Activated CD8-positive, alpha-beta memory T cell treated with anti-CD3 and anti-CD28 coated beads for 1 hour (primary cell): ENCODE measurements at places on chromosomes 3 and 15.

- DNase-seq: no peak
Observed at GRCh38 chr15:59028387-59028955, 41.0 kb downstream of the RNF111 start.

DNA sequence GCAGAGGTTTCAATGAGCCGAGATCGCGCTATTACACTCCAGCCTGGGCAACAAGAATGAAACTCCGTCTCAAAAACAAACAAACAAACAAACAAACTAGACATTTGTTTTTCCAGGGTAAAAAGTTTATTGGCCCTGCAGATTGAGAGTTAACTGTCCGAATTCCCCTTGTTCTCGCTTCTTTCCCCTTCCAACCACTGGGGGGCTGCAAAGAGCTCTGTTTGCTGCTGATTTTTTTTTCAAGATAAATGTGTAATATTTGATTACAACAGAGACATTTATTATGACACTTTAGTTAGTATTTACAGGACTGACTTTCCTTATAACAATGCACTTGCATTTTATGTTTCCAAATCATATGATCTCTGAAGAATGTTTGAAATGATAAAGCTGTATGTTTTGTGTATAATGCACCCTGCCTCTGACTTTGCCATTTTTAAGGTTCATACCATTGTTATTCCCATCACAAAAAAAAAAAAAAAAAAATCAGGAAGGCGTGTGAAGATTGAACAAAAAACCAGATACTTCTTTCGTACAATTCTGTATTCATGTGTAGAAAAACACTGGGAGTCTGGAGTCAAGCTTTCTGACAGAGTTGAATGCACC is 2.8 kb downstream of the CLSTN2 start:
- no peak for DNase-seq

- DNase-seq: no peak
Observed at GRCh38 chr3:156583469-156583868, 28.6 kb upstream of the SSR3 start.

DNA sequence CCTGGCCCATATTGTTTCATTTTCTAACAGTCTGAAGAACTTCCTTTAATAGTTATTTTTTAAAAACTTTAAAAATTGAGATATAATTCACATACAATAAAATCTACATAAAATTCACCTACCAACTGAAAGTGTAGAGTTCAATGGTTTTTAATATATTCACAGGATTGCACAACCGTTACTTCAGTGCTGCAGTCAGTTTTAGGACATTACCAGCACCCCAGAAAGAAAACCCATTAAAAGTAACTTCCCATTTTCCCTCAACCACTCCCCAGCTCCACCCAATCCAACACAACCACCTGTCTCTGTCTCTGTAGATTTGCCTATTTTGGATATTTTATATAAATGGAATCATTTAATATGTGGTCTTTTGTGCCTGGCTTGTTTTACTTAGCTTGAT is 29.6 kb downstream of the MGA start:
- no peak for DNase-seq

- DNase-seq: no peak
Observed at GRCh38 chr3:49415931-49416601, 3.8 kb downstream of the TCTA start.

GRCh38 chr3:42300013-42300412 is 34.0 kb upstream of the CCK start:
- no peak for DNase-seq

DNA sequence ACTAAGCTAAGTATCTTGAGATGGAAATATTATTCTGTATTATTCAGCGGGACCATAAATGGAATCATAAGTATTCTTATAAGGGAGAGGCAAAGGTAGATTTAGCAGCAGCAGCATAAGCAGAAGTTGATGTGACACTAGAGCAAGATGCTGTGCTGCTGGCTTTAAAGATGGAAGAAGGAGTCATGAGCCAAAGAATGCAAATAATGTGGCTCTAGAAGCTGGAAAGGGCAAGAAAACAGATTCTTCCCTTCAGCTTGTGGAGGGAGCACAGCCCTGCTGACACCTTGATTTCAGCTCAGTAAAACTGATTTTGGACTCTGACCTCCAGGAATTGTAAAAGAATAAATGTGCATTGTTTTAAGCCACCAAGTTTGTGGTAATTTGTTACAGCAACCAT is 144.2 kb upstream of the ANKRD28 start:
- DNase-seq: no peak

GRCh38 chr3:194139071-194139813 is 3.3 kb downstream of the HES1 start:
- DNase-seq: no peak

DNA sequence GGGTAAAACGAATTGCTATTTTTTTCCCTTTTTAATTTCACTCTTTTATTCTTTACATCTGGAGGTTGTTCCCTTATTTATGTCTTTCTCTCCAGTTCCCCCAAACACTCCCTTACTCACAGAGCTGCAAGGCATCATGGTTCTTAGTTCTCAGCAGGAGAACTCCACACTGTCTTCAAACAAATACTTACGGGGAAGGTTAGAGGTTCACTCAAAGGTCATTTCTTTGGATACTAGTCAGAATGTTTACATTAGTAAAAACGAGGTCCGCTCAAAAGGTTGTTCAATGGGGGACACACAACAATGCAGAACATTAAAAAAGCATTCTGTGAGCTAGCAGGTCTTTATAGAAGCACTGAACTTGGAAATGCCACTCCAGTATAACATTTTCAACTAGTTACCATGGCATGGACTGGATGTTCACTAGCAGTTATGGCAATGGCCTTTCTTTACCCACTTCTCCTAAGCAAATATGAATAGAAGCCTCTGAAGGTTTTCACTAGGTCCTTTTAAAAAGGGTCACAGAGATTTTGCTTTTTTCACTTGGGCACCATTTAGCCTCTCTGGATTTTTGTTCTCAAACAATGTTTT is 201.7 kb downstream of the MEIS2 start:
- no peak for DNase-seq

DNA sequence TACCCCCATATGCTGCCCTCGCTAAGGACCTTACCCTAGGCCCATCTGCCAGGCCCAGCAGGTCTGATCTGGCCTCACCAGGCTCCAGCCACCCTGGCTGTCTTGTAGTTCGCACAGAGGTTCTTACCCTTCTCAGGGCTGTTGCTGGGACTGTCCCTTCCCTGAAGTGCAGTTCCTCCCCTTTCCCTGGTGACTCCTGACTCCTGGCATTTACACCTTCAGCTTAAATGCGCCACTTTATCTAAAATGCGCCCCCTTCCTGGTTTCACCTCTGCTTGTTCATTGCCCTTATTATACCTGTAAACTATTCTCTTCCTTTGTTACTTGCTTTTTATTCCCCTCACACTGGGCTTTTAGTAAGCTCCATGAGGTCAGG is 835 bp upstream of the TTLL3 start:
- DNase-seq: no peak

DNA sequence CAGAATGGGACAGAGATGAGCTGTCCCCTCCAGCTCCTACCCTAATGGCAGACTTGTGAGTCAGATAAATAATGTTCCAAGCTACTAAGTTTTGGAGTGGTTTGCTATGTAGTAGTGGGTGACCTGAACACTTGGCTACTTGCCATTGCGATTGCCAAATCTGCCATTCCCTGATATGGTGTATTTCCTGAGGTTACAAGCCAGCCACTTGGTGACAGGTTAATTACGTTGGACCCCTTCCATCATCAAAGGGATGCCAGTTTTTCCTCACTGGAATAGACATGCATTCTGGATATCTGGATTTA is 33.6 kb downstream of the MORF4L1 start:
- no peak for DNase-seq

DNA sequence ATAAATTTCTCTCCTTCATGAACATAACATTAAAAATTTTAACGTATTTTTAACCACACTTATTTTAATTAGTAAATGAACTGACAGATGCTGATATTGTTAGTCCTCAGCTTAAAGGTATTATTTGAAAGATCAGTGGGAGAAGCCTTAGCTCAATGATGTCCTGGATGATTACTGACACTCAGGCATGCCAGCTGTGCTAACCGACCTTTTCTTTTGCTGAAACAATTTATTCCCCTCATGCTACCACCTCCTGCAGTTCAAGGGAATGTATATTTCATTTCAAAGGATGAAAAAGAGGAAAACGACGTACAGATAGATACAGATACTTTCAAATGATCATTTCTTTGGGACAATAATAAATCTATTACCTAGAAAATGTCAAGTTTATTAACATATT is 620.8 kb downstream of the FGF12 start:
- DNase-seq: no peak

DNA sequence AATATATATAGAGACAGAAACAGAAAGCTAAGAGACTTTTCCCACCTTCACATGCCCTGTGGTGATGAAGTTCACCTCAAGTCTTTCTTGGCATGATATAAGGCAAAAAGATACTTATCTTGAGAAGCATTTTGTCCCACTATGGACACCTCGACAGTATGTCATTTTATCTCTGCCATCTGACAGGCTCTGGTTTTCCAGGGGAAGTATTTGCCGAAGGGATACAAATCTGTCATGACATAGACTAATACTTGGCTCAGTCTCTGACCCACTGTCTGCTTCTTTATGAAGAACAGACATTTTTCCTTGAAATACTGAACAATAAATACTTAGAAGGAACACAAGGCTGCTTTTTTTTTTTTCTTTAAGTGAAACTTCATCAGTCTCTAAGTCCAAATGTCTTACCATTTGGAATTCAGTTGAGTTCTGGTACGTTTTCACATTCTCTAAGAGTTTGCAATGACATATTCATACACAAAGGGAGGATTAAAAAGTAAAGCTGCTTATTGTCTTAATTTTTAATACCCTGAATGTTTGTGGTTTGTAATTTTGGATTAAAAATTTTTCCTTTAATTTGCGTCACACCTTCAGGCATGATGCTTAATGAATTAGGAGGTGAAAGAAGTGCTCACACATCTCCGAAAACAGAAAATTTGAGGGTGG is 87.8 kb upstream of the LMOD3 start:
- DNase-seq: no peak

- DNase-seq: no peak
Observed at GRCh38 chr3:7193269-7193668, 332.4 kb downstream of the GRM7 start.

GRCh38 chr3:71360180-71360579 is 223.3 kb downstream of the FOXP1 start:
- DNase-seq: no peak

DNA sequence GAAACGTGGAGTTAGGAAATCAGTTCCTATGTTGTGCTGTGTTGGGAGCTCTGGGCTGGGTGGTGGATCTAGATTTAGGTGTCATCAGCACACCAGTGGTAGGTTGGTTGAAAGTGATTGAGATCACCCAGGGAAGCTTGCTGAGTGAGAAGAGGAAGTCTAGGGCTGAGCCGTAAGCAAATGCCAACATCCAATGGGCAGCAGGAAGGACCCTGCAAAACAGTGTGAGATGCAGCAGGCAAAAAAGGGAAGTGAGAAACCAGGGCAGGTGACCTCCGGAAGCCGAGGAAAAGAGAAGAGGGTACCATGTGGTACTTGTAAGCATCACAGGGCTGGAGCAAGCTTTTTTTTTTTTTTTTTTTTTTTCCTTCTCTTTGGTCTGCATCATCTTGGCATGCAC is 15.9 kb upstream of the COPG1 start:
- no peak for DNase-seq

DNA sequence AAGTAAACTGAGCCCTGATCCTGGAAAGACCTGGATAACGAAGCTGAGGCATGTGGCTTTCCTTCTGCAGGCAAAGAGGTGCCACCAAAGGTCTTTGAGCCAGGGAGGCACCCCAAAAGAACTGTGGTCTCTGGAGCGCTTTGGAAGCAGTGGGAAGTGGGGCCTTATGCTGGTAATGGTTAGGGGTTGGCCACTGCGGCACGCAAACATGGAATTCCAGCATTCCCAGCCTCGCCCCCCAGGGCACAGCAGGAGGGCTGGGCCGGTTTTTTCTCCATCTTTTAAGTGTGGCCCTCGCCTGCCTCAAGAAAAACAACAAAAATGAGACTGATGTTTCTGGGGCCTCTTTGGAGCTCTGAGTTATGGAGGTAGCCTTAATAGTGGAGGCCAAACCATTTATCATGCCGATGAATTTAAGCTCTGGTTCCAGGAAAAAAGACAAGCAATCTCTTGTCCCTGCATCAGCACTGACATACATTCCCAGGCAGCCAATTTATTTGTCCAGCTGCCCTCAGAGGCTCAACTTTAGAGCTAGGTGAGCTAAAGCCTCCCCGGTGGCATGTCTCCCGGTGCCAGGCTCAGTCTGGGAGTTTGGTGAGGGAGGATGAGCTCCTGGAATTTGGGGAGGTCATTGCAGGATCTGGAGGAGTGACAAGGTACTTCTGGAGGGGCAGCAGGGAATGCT is 109.0 kb downstream of the TLE3 start:
- no peak for DNase-seq

GRCh38 chr3:74651292-74651691 is 36.8 kb upstream of the CNTN3 start:
- DNase-seq: no peak

GRCh38 chr3:194931865-194932264 is 246.2 kb downstream of the FAM43A start:
- no peak for DNase-seq

DNA sequence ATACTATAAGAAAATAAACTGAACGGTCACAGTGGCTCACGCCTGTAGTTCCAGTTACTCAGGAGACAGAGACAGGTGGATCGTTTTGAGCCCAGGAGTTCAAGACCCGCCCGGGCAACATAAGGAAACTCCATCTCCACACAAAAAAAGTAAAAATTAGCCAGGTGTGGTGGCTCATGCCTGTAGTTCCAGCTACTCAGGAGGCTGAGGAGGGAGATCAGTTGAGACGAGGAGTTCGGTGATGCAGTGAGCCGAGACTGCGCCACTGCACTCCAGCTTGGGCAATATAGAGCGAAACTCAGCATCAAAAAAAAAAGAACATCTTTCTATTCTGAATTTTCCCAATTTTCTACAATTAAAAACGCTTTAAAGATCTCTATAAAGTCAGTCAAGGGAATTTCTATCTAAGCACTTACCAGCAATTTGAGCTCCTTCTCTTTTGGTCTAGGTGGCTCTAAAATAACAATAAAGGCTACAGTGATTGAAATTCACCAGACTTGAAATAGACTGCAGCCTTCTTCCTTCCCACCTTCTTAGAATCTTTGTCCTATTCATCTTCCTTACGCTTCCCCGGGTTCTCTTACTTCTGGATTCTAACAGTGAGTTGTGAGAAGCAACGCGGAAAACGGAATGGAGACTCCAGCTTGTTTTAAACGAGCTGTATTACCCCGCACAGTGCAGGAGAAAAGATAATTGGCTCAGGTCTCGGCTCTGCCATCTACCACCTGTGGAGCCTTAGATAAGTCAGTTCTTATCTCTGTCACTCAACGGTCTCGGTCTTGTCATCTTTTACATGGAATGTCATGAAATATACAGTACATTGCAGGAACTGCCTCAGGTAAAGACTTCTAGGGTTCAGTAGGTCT is 812 bp upstream of the SEC62 start:
- DNase-seq: no peak

- no peak for DNase-seq
Observed at GRCh38 chr15:40844696-40845030, 815 bp downstream of the SPINT1 start.
